ENCODE measurements at places on chromosomes 2 and 18.

DNA sequence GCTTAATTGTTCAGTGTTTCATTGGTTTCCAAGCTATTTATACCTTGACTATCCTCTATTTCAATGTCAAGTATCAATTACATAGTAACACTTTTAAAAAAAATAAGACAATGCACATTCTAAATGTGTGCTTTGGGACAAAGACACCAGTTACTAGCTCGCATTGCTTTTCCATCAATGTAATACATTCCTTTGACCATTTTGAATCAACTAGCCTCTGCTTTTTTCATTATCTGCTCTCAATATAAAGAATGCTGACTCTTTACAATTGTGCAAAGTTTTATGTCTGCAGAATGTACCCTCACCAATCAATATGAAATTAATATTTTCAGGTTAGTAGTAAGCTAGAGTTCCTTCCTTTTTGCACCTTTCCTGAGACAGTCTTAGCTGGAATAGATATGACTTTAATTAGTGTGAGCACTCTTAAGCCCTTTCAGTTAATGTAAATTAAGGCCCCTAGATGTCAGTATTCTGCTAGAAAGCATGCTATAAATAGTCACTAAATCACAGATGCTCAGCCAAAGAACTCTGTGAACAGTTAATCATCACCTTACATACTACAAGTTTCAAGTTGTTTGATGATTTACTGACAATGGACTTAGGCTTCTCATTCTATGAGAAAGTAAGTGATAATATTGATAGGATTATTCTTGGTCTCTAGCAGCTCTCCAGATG is 413.6 kb downstream of the PTH2R start:
- no peak for DNase-seq

- no peak for DNase-seq
These were observed 67.7 kb downstream of the NCK2 start for GRCh38 chr2:105812180-105813044.

GRCh38 chr2:163778045-163778781 is 42.4 kb upstream of the FIGN start:
- no peak for DNase-seq

DNA sequence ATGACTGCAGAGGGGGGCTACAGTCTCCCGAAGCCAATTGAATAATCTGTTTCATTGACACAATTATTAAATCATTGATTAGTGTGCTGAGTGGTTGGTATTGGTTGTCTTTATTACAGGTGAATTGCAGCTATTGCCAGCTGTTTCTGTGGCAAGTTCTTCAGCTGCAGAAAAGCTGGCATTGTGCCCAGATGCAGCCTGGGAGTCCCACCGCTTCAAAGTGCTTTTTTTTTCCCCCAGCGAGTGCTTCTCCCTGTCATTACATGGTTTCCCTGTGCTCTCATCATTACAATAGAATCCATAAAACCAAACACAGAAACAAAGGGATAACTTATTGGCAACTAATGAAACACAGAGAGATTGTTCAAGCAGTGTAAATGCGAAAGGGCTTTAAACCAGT is 164.7 kb downstream of the GRB14 start:
- DNase-seq: no peak

DNA sequence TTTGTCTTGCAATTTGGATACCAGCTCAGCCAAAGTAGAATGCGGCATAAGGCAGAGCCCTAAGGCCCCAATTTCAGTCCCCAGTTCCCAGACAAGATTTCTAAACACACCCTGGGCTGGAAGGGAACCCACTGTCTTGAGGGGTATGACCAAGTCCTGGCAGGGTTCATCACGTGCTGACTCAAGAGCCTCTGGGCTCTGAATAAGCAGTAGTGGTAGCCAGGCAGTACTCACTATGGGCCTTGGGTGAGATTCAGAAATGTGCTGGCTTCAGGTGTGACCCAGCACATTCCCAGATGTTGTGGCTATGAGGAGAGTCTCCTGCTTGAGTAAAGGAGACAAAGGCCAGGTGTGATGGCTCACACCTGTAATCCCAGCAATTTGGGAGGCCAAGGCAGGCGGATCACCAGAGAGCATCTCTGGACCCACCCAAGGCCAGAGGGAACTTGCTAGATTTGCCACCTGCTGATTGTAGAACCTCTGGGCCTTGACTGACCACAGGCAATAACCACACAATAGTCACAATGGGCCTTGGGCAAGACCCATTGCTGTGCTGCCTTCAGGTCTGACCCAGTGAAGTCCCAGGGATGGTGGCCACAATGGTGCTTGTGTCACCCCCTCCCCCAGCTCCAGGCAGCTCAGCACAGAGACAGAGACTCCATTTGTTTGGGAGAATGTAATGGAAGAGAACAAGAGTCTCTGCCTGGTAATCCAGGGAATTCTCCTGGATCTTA is 74.9 kb downstream of the ATL2 start:
- DNase-seq: no peak

DNA sequence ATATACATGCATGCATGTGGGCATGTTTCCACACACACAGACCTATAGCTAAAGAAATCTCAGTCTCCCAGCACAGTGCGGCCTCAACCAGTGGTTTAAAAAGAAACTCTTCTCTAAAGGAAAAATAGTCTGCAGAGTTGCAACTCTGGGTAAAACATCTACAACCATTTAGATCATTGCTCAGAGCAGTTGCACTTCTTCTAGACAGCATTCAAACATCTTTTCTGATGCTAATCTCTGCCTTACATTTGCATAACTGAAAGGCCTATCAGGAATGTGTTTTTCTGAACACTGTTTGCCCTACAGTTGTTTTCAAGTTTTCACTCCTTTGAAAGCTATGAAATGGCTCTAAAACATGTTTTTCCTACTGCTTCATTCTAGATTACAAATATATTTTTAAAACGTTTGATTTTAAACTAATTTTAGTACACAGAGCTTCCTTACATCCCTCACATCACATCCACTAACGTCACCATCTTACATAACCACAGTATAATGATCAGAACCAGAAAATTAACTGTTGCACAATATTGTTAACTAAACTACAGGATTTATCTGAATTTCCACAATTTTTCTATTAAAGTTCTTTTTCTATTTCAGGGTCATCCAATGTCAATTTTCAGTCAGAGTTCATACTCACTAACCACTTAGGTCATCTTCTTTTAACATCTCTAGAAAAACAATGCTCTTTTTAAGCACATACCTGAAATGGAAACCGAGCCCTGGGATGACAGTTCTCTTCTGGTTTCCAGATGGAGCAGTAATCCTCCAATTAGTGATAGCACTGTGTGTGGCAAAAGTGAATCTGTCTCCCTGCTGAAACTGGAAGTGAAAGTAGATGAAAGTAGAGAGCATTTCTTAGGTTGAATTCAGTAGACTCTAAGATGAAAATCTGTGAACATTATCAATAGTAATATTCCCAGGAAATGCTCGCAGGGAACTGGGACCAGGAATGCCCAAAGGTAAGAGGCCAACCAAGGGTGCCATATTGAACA is 501.6 kb upstream of the GCFC2 start:
- DNase-seq: no peak

DNA sequence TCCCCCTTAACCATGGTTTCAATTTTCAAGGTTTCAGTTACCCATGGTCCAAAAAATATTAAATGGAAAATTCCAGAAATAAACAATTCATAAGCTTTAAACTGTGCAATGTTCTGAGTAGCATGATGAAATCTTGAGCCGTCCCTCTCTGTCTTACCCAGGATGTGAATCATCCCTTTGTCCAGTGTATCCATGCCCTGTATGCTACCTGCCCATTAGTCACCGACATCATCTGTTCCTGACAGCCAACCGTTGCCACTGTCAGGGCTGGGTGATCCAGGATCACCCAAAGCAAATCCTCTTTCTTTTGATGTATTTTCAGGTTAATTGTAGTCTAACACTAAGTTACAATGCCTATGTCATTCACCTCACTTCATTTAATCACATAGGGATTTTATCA is 15.7 kb upstream of the OLA1 start:
- DNase-seq: no peak

DNA sequence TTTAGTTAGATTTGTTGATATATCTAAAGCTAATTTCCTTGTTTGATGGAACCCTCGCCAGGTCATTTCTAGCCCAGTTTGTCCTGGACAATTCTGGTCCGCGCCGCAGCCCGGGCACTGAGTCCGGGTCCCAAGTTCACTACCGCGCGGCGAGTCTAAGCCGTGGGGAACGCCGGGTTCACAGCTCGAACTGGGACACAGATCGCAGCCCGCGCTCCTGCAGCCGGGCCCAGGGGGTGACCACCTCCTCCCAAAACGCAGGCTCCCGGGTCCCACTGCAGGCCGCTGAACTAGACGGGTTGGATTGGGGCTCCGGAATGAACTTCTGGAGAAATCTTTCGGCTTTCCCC is 681 bp downstream of the ACADL start:
- no peak for DNase-seq

- no peak for DNase-seq
These were observed 34.7 kb downstream of the RASGRP3 start for GRCh38 chr2:33511141-33511540.

- DNase-seq: no peak
These were observed 96.1 kb downstream of the ARL6IP6 start for GRCh38 chr2:152814475-152815030.

GRCh38 chr2:240713071-240713927 is 21.6 kb downstream of the AQP12A start:
- no peak for DNase-seq

DNA sequence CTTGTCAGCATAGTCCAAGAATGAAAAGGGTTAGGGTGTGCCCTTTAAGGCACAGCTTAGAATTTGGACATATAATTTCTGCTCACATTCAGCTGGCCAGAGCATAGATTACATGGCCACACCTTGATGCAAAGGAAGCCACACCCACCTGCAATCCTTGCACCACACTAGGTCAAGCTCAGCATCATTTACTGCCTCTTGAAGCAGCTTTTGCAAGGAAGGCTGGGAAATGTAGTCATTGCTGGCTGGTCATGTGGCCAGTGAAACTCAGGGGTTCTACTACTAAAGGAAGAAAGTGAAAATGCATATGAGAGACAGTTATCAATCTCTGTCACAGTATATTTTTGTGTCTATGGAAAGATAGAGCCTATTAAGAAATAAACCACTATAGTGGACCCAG is 159.3 kb downstream of the GFPT1 start:
- no peak for DNase-seq

GRCh38 chr18:51107598-51108305 is 77.7 kb downstream of the SMAD4 start:
- DNase-seq: no peak

- DNase-seq: no peak
These were observed 3.8 kb upstream of the UXS1 start for GRCh38 chr2:106197878-106198277.

DNA sequence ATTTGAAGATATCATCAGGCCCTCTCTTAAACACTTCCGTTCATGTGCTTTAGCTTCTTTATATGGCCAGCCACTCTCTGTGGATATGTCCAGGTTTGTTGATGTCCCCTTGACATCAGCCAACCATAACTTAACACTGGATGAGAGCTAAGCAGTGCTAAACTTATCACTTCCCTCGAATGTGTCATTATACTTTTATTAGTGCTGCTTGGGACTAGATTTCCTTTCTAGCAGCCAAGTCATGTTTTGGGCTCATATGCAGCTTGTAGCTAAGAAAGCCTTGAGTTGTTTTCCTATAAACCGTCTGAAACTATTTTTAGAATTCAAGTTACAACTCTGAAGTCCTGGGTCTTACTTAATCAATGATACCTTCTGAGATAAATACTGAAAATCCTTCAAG is 144.8 kb upstream of the TNP1 start:
- no peak for DNase-seq

DNA sequence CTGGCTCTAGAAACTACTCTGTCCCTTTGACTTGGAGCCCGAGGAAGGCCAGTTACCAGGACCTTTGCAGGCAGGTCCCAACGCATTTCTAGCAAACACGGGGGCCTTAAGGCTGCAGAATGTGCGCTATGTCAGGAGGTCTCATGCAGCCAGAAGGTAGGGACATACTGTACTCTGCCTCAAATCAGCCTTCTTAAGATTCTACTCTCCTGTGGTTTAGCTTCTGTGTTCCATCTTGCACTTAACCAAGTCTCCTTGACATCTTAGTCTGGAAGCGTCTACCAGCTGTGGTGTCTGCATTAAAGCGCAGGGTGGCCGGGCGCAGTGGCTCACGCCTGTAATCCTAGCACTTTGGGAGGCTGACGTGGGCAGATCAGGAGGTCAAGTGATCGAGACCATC is 65.5 kb downstream of the STEAP3 start:
- DNase-seq: no peak

- DNase-seq: no peak
These were observed 1004.4 kb upstream of the CDH2 start for GRCh38 chr18:29181151-29181901.

DNA sequence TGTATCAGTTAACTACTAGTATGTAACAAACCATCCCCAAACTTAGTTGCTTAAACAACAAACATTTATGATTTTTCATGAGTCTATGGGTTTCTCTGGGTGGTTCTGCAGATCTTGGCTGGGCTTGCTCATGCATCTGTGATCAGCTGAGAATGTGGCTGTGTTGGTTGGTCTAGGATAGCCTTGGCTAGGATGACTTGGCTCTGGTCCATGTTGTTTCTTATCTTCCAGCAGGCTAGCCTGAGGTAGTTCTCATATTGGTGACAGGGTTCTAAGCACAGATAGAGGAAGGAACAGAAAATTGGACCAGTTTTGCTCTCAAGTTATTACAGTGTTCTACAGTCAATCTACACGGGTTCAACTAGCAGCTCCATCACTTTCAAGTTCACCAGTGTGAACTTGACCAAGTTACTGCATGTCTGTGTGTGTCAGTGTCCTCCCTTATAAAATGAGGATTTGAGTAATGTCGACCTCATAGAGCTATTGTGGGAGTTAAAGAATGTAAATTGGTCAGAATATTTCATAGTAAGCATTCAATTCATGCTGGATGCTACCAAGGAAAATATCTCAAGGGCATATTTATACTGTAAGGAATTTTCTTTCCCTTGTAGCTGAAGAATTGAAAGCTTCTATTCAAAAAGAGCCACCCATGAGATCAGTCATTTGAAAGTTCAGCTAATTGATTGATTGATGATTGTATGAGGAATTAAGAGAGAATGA is 65.3 kb downstream of the MYO3B start:
- no peak for DNase-seq

DNA sequence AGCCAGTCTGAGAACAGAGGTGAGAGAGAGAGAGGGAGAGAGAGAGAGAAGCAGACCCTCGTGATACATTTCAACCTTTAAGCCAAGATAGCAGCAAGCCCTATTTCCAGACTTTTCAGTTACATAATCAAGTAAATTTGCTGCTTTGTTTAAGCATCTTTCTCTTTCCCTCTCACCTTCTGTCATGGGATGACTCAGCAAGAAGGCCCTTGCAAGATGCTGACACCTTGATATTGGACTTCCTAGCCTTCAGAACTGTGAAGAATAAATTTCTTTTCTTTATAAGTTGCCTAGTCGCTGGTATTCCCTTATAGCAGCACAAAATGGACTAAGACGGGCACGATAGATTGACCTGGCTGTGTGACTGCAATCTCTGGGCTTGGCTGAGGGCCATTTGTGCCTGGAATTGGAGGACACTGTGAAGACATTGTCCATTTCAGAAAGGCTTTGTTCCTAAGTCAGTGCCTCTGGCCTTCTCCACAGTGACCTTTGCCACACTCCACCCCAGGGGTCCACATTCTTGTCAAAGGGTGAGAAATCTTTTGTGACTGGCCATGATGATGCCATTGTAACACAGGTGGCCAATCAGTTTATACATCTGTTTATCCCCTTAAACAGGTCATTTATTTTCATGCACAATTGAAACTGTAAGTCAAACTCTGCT is 51.3 kb upstream of the ITSN2 start:
- DNase-seq: no peak
